ENCODE measurements at places on chromosomes 1 and 21.

DNA sequence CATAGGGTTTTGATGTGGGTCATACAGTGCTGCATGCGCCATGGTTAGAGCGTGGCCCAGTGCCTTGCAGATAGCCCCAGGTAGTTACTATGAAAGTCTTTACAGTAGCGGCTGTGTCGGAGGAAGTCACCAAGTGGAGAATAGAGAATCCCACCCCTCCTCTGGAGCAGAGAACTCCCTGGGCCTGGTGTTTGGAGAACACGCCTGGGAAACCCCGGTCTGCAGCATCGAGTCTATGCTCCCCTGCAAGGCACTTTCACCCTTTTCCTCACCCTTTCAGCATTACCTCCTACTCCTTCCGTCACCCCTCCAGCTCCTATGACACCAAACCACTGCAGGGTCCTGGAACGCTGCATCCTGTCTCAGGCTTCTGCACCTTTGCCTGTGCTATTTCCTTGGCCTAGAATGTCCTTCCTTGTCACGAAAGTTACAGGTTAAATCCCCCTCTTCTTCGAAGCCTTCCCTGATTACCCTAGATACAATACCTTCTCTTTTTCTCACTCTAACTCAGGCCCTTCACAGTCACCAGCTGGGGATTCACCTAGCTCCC lies 2.7 kb upstream of the SLC1A7 start:
- no peak for DNase-seq

DNA sequence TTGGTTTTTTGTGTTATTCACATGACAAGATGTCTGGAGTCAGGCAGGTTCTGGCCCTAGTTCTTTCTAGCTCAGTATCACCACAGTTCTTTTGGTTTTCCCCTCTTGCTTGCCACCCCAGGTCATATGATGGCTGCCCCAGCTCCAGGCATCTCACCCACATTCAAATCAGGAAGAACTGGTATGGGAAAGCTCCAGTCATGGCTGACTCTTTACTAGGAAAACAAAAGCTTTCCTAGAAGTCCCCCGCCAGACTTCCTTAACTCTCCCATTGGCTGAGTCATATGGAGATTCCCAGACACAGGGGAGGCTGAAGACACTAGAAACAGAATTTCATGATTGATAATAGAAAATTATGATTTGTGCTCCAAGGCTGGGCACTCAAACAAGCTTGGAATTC lies 22.1 kb upstream of the EYA3 start:
- DNase-seq: no peak

- DNase-seq: no peak
Observed at GRCh38 chr21:45724345-45724961, 80.9 kb downstream of the PCBP3 start.

DNA sequence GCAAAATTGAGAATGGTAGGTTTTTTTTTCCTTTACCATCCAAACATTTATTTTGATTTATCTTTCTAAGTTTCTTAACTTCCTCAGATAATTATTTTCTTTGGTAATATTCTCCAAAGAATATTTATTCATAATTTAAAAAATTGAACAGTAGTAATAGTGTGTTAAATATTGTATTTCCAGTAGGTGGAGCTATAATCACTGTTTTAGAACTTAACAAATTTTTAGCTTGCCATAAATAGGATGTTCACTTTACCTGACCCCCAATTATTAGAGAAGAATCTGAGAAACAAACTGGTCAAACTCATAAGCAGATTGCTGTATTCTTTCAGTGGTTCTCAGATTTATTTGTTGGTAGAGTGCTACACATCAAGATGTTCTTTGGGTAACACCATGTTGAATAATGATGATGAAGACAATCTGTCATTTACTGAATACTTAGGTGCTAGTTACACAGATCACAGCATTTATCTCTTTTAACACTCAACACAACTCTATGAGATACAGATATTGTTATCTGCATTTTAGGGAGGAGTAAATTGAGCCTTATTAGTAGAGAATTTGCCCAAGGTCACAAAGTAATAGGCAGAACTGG lies 82.4 kb upstream of the GPR88 start:
- DNase-seq: no peak

DNA sequence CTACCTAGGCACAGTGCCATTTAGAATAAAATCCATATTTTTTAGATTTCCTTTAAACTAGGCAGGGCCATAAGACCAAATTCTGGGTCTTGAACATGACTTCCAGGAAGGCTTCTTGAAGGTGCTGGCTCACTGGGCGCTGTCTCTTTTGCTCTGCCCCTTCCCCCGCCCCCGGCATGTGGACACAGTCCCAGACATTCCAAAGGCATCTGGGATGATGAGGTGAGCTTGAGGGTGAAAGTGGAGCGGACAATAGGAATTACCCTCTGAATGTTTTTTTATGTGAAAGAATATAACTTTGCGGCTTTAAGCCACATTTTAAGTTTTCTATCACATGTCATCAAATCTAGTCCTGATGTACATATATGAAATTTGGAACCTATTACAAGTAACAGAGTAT lies 29.4 kb downstream of the RWDD3 start:
- DNase-seq: no peak

- DNase-seq: no peak
Observed at GRCh38 chr1:97337250-97338030, 583.4 kb downstream of the DPYD start.

- no peak for DNase-seq
Observed at GRCh38 chr1:165207853-165208515, 148.5 kb downstream of the LMX1A start.

DNA sequence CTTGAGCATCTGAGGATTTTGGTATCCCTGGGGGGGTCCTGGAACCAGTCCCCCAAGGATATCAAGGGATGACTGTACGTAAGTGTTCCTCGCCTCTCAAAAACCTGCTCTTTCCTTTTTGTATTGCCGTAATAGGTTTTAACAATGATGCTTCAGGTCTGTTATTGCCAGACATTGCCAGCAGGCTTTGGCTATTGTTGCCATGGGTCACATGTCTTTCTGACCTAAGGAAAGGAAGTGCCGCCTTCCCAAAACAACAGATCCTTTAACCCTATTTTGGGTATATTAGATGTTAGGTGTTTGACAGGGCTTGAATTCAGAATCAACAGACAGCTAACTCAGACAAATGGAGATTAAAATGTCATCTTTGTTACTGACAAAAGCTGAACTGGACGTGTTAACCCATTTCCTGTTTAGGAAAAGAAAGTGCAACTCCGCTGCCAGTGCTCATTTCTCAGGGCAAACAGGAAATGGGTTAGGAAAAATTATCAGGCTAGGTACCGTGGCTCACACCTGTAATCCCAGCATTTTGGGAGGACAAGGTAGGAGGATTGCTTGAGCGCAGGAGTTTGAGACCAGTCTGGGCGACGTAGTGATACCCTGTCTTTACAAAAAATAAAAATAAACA lies 12.4 kb upstream of the PRPF38B start:
- DNase-seq: no peak

- DNase-seq: no peak
Observed at GRCh38 chr1:207959141-207959825, 48.4 kb upstream of the CD34 start.

- no peak for DNase-seq
Observed at GRCh38 chr1:28887419-28887834, 26.9 kb upstream of the EPB41 start.

DNA sequence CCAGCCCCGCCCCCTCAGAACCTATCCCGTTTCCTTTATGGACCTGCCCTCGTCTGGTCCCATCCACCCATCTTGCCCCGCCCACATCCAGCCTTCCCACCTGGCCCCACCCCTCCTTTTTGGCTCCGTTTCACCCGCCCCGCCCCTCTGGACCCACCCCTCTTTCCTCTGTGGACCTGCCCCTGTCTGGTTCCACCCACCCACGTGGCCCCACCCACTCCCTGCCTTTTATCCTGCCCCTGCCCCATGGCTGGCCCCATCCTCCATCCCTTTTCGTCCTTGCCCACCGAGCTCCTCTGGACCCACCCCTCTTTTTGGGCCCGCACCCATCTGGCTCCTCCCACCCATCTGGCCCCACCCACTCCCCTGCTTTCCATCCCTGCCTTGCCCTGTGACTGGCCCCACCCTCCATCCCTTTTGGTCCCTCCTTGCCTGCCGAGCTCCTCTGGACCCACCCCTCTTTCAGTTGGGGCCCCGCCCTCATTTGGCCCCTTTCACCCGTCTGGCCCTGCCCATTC lies 177.3 kb downstream of the CAMTA1 start:
- DNase-seq: peak; percentile 17

DNA sequence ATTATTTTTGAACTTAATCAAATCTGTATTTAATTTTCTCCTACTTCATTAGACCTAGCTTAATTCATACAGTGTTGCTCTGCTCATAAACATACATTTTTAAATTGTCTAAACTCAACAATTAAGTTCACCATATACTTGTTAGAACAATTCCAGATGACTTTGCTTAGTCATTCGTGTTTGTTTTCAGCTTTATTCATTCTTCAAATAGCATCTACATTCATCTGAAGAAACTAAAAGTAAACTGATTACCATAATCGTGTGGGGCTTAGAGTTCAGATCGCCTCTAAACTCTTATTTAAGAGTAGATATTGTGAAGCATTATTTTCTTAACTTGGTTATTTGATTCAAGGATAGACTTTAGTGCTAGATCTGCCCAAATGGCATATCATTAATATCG lies 34.4 kb downstream of the KLHL20 start:
- no peak for DNase-seq

- no peak for DNase-seq
Observed at GRCh38 chr1:39940980-39941871, 13.7 kb upstream of the MFSD2A start.

- DNase-seq: no peak
Observed at GRCh38 chr1:176605176-176605575, 142.2 kb downstream of the PAPPA2 start.

DNA sequence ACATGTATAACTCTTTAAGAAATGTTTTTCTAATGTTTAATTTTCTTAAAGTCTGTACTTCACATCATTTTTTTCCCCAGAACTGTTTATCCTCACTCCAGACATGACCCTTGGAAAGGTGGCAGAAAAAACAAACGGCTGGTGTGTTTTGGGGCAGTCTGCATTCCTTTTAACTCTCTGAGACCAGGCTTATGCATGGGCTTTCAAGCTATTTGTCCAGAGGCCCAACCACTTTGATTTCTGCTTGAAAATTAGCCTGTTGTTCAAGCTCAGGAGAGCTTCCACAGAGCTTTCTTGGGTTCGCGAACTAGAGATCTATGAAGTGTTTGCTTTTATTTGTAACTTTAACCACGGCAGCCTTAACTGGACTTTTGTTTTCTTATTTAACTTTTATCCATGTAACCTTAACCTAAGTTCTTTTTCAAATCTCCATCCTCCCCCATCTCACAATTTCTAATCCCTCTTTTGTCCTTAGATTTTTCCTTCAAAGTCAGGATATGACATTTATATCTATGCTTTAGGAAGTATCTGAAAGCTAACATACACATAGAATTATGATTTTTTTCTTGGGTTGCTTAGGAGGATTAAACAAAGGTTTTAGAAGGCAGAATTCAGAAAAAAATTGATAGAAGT lies 111.8 kb downstream of the FGGY start:
- DNase-seq: no peak

- no peak for DNase-seq
Observed at GRCh38 chr1:27594564-27595510, 9.1 kb downstream of the AHDC1 start.

DNA sequence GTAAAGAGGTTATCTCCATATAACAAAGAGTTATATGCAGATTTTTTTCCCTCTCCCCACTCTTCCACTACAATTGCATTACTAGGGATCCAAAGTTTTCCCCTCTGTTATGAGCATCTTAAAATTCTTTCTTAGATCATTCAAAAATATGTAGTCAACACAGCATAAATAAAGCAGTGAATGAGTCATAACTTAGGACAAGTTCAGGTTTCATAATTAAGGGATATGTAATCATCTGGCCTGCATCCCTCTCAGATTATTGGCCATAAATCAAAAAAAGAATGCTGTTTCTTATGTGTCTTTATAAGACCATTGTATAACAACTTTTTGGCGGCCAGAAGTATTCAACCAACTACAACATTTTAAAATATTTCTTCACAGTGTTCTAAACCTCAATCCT lies 1526.1 kb downstream of the KCNT2 start:
- DNase-seq: no peak

DNA sequence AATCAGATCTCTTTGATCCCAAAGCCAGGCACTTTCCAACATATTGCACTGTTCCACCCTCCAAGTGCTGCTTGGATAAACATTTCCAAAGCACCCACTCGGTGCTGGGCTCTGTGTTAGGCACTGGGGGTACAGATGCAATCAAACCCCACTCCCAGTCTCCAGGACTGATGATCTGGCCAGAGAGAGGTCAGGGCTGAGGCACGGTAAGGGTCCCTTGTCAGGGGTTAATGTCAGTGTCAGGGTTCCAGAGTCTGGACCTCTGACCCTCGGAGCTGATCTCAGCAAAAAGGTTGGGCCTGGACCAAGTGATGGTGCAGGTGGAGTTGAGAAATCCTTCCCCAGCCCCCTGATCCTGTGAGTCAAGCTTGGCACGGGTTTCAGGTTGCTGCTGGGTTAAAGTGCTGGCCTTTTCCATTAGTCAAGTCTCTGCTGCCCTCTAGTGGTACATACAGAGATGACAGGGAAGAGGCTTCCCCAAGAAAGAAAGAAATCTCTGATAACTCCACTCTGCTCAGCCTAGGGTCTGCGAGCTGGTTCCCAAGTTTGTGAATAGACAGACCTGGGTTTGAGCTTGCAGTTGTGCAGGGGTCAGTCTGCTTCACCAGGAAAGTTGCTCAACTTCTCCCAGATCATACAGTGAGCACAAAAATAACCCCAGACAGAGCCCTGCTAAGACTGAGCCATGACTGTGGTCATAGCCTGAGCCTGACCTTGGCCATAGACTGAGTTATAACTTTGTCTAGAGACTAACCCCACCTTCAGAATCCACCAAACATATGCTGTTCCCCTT lies 74.6 kb downstream of the DMRTA2 start:
- peak; percentile 26 for DNase-seq

DNA sequence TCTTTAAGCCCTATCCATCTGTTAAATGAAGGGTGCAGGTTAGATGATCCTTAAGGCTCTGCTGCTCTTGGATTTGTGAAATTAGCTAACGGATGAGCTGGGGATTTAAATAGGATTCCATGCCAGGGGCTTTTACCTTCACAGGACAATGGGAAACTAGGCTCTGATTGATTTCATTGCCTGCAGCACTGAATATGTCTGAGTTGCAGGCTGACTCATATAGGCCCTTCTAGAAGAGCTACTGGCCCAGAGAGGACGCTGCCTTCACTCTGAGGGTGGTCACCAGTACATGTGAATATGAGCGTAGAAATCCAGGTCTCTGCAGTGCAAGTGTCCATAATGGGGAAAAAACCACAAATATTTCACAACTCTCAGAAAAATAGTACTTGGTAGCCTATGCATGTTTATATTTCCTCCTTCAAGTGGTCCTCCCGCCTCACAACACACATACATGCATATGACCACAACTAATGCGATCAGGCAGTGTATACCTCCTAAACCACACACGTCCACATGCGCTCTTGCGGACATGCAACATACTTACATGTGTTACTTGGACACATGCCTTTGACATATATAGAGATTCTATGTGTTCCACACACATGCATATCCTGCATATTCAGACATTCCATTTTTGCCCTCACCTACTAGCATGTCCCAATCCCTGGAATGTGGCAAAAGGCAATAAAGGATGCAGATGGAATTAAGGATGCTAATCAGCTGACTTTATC lies 233.8 kb upstream of the JUN start:
- DNase-seq: no peak

- DNase-seq: no peak
Observed at GRCh38 chr1:86990826-86991225, 76.4 kb downstream of the HS2ST1 start.

- no peak for DNase-seq
Observed at GRCh38 chr1:14366091-14367018, 232.1 kb upstream of the KAZN start.
